Left ventricle myocardium inferior (tissue), 1 donor: ENCODE measurements at places on chromosomes 6 and 20. TPM values are rescaled to one million over a fixed set of nuclear protein-coding genes. Genes with fewer than 3 reads are reported as not detected.

DNA sequence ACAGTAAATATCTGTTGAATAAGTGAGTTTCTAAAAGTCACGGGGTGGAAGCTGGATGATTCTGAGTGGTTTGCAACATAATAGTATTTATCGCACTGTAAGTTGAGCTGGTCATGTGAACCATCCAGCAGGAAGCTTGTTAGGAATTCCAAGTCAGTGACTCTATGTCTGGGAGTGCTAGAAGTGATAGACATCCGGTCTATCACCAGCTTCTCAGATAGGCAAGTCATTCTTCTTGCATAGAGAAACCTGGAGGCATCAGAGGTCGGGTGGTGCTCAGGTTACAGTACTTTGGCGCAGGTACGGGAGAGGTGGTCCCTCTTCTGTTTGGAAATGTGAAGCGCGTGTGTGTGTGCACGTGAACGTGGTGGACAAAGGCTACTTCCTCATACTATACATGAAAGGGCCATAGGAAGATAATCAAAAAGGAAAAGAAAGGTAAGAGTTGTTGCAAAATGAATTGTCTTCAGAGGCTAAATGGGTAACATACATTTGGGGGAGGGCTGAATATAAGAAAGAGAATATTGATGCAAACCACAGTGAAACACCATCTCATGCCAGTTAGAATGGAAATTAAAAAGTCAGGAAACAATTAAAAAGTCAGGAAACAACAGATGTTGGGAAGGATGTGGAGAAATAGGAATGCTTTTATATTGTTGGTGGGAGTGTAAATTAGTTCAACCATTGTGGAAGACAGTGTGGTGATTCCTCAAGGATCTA lies 299.3 kb upstream of the ZFP64 start:
- DNase-seq, result no peak

- no peak for DNase-seq
Measured at GRCh38 chr6:98985391-98985790, 37.6 kb upstream of the FBXL4 start.

GRCh38 chr6:127435626-127436220 lies 23.5 kb downstream of the KIAA0408 start:
- no peak for DNase-seq

GRCh38 chr6:13854716-13855250 lies 40.4 kb upstream of the MCUR1 start:
- DNase-seq, result no peak

GRCh38 chr6:44039839-44040350 lies 87.4 kb downstream of the MRPL14 start:
- DNase-seq, result no peak

GRCh38 chr6:159762681-159763293 lies 942 bp downstream of the ACAT2 start:
- DNase-seq, result peak; percentile 22

GRCh38 chr20:59789686-59790085 lies 143.8 kb downstream of the SYCP2 start:
- no peak for DNase-seq

DNA sequence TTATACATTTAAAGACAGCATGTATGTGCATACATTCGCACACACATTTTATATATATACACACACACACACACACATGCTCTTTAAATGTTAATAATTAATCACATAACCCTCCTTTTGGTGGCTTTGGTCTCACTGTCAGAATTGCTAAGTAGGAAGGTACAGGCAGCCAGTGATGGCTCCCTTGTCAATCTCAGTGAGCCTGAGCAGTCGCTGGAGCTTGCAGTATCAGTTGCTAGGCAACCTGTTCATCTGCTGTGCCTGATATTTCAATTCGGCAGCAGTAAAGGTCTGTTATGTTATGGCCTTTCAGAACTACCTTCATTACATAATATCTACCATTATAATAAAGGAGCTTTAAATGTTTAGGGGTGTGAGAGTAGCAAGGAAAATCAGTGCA lies 374.3 kb downstream of the LMBRD1 start:
- no peak for DNase-seq

CST4 gene
- not detected for total RNA-seq

GRCh38 chr6:4776493-4777393 lies 539 bp downstream of the CDYL start:
- no peak for DNase-seq

DNA sequence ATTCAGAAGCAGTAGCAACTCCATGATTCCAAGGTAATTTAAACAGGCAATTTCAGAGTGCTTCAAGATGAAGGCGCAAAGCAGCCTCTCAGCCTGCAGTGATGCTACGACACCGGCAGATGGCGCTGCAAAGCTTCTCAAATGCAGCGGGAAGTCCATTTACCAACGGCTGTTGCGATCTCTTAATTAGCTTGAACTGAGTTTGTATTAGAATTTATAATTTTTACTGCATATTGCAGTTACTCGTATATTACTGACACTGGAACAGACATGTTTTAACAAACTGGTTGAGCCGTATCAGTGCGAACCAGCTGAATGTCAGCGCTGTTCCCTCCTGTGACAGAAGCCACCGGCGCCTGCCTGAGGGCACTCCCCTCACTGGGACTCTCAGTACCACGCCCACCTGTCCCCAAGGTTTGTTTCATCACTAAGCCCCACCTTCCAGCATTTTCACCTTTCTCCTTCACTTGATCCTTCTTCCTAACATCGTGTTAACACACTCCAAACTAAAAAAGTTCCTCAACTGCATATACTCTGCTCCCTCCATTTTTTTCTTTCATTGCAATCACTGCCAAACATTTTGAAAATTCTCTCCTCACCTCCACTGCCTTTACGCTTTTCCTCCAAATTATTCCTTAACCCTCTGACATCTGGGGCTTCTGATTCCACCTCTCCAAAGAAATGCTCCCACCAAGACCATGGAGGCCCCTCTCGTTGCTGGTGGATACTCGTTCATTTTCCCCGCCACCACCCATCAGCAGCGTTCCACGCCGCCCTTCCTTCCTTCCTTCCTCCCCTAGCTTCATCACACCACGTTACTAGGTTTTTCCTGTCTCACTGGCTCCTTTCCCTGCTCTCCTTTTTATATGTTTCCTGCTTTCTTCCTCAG lies 14.5 kb downstream of the GNL1 start:
- DNase-seq, result peak; percentile 69

DNA sequence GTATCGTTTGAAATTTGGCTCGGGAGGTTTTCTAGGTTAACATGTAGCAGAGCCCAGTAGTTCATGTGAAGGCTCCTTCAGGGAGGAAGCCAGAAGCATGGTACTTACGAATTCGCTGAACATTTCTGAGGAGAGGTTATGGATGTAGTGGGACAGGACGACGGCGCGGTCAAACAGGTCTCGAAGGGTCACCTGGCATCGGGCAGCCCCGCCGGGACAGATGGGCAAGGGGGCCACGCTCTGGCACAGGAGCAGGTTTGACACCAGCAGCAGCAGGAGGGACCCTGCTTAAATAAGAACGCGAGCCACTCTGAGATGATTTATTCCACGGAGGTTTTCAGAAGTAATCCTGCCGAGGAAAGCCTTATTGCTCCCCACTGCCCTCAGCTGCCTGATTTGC lies 2.5 kb downstream of the PRL start:
- DNase-seq, result no peak

GRCh38 chr20:62336329-62336728 lies 30.8 kb downstream of the LAMA5 start:
- DNase-seq, result no peak

GRCh38 chr6:28980137-28980851 lies 24.8 kb downstream of the ZNF311 start:
- no peak for DNase-seq

DNA sequence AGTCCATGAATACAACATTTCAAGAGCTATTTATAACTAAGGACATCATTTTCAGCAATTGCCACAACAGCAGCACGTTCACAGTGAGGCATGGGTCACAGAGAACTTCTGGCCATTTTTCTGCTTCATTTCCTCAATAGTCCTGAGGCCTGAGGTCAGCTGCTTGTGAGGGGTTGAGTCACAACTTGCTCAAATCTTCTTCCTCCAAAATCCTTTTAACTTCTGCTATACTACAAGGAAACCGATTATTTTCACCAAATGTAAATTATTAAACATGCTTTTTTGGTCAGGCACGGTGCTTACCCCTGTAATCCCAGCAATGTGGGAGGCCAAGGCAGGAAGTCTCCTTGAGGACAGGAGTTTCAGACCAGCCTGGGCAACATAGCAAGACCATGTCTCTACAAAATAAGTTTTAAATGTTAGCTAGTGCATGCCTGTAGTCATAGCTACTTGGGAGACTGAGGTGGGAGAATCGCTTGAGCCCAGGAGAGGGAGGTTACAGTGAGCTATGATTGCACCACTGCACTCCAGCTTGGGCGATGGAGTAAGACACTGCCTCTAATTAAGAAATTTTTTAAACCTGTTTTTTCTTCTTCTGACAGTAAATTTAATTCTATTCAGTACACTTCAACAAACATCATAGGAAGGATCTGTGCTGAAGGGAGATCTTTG lies 11.1 kb upstream of the SLC16A10 start:
- DNase-seq, result no peak

AMD1 gene
- total RNA-seq, result 72.8 TPM

GRCh38 chr20:34564833-34565232 lies 6.3 kb downstream of the MAP1LC3A start:
- no peak for DNase-seq

DNA sequence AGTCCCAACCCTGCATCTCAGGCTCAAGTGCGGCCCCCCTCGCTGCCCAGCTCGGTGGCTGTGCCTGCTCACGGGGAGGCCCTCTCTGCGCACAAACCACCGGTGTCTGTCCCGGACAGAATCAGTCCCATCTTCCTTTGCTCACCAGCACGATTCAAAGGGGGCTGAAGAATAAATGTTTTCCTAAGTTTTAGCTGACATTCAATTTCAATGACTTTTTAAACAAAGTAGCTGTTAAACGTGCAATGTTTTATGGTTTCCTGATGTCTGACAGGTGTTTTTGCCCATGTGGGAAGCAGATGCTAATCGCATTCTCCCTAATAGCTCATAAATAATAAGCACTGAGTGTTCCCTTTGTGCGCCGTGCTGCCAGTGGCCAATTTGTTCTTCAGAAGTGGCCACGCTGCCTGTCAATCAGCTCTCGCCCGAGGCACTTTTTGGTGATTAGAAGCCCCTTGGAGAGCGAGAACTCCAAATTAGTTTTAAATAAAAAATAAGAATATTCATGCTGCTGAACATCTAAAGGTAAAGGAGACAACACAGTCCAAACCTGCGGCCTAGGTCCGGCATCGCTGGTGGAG lies 26.3 kb downstream of the BHLHE23 start:
- no peak for DNase-seq

OR2J3 gene
- total RNA-seq, result not detected

DNA sequence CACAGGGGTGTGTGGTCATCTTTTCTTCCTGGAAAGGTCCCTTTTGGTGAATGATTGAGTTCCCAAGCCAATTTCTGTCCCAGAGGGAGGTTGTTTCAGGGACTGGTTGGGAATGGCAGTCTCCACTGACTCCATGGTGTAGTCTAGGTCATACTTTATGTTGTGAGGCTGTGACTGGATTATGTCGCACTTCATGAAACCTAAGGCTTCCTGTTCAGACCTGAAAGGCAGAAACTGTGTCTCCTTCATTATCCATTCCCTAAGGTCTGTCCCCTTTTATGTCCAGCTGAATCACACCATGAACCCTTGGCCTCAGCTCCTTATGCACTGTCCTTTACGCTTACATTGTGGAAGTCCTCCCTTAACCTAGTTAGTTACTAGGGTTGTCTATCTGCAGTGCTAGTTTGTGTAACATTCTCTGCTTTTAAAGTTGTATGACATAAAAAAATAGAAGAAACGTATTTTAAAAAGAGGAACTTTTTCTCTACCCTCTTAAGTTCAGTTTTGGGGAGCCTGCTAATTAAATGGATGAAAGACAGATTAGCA lies 191.3 kb downstream of the JARID2 start:
- no peak for DNase-seq

ARID1B gene
- total RNA-seq, result 43.4 TPM

DNA sequence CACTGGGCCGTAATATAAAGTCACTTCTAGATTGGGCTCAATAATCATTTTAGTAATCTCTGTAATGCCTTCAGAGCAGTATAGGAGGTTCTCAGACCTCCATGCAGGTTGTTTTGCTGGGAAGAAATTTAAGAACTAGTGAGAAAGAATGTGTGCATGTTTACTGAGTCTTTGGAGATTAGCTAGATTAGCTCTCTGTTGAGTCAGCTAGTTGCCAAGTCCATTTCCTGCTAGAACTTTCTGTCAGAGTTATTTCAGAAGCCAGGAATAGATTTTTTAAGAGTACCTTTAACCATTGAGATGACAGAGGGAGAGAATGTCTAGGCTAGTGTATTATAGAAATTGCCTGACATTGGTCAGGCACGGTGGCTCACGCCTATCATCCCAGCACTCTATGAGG lies 33.3 kb downstream of the ORC3 start:
- DNase-seq, result no peak

FGD2 gene
- total RNA-seq, result 6.0 TPM

DNA sequence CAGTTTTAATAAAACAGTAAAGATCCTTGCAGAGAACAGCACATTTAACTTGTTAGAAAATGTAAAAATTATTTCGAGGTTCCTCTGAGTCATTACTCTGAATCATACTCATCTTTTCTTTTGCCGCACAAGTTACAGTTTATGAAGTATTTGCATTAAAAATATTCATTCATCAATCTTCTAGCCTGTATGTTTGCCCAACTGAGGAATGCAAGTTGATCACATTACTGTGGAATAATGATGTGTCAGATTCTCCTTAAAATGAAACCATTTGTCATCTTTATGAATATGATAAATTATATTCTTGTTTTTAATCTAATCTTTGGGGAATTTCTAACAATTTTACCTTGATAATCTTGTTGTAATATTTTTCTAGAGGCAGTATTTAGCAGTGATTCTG lies 340.4 kb upstream of the OPRM1 start:
- DNase-seq, result no peak

- no peak for DNase-seq
Measured at GRCh38 chr6:113750151-113750855, 106.8 kb upstream of the MARCKS start.

MYL9 gene
- 1,345 TPM for total RNA-seq

- DNase-seq, result no peak
Measured at GRCh38 chr20:43843965-43844660, 70.5 kb upstream of the TOX2 start.

- no peak for DNase-seq
Measured at GRCh38 chr6:146265056-146265455, 236.2 kb downstream of the GRM1 start.

DNA sequence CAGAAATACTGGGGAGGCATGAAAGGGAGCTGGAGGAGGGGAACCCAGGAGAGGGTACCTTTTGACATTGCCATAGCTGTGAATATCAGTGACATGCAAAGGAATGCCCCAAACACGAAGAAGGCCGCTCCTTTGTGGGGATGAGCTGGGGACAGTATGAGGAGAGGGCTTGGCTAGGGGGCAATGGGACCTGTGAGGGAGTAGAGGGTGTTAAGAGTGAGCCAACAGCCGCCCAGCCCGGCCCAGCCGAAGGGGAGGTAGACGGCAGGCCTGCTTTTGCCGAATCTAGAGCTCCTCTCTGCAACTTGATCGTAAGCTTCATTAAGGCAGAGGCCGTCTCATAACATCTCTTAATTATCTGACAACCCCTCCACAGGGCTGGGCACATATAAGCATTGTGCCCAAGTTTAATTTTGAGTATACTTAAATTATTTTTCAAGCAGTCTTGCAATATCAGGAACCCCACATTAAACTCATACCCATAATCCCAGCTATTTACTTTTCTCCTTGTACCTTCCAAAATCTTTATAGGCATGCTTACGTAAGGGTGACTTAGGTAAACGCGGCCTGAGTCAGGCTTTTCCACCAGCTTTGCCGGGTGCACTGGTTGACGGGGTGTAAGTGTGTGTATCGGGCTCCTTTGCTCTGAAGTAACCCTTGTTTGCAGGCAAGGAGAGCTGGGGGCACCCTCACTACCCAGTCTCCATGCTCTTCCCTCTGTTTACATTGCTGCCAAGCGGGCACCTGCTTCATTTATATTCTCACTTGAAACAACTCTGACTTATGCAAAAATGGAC lies 24.9 kb upstream of the VEGFA start:
- no peak for DNase-seq
